ENCODE measurements at places on chromosomes 6 and 20. TPM values are rescaled to one million over a fixed set of nuclear protein-coding genes. Genes with fewer than 3 reads are reported as not detected.

- DNase-seq, result no peak
Observed at GRCh38 chr20:46007671-46008070, 1.0 kb upstream of the MMP9 start.

DNA sequence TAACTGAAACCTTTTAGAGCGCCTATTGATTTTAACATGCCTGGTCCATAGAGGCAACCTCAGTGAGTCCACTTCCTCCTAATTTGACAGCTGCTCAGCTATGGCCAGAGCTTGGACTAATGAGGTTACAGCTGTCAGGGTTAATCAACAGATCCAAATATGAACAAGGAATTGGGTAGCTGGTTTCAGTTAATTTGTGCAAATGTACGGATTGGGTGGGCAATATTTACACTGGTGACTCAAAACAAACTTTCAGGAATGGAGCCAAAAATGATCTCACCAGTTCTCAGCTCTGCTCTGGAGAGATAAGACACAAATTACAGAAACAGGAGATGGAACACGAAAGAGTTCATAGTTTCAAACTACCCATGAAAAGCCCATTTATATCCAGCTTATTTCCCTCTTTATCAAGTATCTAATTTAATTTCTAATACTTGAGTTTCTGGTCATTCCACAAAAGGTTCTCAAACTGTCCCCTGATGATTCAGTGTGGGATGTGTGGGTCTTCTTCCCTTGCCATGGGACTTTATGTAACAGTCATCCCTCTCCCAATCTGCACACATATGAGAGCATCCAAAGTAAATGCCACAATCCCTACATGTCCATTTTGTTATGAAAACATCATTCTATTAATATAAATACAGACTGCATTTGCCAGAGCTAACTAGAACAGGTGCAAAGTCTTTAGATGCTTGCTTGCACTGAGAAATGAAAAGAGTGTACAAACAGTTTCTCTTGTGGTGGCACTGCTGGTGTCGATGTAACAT is 149.9 kb downstream of the RPS12 start:
- no peak for DNase-seq

DNA sequence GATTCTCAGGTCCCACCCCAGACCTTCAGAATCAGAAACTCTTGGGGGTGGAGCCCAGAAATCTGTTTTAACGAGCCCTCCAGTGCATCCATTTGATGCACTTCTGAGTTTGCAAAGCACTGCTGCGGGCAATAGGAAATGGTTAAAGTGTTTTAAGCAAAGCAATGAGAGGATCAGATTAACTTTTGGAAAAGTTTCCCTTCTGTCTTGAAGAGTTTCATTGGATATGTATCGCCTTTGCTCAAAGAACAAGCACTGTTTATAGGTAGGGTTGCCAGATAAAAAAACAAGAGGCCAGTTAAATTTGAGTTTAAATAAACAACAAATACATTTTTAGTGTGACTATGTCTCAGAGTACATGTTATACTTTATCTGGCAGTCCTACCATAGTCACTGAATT is 226.0 kb downstream of the BMP7 start:
- DNase-seq, result no peak

DNA sequence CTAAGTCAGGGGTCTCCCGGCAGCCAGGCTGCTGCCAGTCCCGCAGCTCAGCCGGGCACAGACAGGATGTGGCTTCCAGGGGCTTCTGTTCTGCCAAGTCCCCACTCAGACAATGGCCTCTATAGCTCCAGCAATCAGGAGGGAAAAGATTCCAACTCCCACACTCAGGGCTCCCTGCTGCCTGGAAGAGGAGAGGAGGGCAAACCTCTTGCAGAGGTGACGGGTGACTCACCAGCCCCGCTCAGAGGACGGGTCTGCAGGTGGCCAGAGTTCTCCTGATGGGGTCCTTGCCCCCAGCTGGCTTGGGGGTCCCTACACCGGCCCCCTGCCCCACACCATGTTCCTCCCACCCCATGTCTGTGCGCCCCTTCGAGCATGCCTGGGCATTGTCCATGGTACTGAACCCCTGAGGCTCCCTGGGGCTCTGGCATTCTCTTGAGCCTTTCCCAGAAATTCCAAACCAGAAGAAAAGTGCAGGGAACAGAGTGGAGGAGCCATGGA is 32.6 kb downstream of the NTSR1 start:
- no peak for DNase-seq

GRCh38 chr6:161218222-161218621 is 55.6 kb downstream of the AGPAT4 start:
- DNase-seq, result no peak

- no peak for DNase-seq
Observed at GRCh38 chr6:52927451-52927850, 18.0 kb upstream of the GSTA3 start.

DNA sequence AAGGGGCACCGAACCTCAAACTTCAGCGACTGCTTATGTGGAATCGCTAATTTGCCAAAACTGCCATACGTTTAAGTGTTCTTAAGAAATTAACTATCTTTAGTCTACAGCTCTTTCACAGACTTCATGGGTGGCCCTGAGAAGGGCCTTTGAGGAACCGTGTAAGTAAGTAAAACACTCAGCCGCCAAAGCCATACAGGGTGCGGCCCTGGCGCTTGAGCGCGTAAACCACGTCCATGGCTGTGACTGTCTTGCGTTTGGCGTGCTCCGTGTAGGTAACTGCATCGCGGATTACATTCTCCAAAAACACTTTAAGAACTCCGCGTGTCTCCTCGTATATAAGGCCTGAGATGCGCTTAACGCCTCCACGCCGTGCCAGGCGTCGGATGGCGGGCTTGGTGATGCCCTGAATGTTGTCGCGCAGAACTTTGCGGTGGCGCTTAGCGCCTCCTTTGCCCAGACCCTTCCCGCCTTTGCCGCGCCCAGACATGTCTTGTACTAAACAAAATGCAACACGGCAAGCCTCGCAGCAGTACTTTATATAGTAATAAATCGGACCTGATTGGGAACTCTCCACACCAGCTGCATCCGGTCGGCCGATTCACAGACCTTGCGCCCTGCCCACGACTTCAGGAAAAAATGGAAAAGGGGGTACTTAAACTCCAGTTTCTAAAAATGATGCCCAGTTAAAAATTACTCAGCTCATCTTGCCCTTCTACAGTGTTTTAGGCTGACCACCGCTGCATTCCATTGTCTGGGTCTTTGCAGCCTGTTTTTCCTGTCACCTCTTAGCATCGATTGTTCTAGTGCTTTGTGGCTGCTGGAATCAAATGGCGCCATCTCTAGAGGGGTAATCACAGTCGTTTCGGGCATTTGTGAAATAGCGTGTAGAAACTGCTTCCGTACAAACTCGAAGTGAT is 38.9 kb downstream of the OR2B2 start:
- peak; percentile 85 for DNase-seq

GRCh38 chr6:62150048-62150663 is 135.9 kb downstream of the KHDRBS2 start:
- peak; percentile 2 for DNase-seq

The CTCFL gene
- total RNA-seq, result not detected

The CST8 gene
- total RNA-seq, result not detected

- DNase-seq, result no peak
Observed at GRCh38 chr6:135600086-135600702, 102.7 kb upstream of the AHI1 start.

GRCh38 chr6:87914637-87915395 is 132.8 kb upstream of the SPACA1 start:
- peak; percentile 34 for DNase-seq

GRCh38 chr6:160238761-160239751 is 19.6 kb downstream of the SLC22A2 start:
- no peak for DNase-seq

The SLC17A1 gene
- total RNA-seq, result not detected

- no peak for DNase-seq
Observed at GRCh38 chr6:47464052-47464451, 13.5 kb upstream of the CD2AP start.

- no peak for DNase-seq
Observed at GRCh38 chr6:35363293-35363750, 21.0 kb downstream of the PPARD start.

GRCh38 chr20:37729909-37730308 is 36.1 kb downstream of the CTNNBL1 start:
- DNase-seq, result no peak

The PRRT1 gene
- 1.6 TPM for total RNA-seq

The RBBP8NL gene
- total RNA-seq, result not detected

The NMBR gene
- total RNA-seq, result not detected

DNA sequence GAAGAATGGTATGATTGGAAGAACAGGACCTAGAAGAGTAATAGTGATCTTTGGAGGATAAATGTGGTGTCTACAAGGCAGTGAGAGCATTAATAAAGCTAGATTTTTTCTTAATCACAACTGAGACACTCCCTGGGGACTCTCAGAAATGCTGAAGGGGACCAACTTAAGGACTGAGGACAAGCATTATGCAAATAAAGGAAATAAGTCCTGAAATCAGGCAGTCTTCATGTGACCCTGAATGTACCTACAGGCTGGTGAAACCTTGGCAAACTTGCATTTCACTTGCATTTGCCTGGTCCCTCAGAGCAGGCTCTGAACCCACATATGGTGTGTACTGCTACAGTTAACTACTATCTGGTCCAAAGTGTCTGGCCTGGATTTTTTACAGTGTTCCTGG is 19.3 kb upstream of the TTK start:
- DNase-seq, result no peak

- peak; percentile 87 for DNase-seq
Observed at GRCh38 chr6:90078513-90079289, 184.4 kb downstream of the GJA10 start.

Measured in activated CD8-positive, alpha-beta T cell treated with anti-CD3 and anti-CD28 coated beads for 36 hours (primary cell).